ENCODE measurements at places on chromosomes 5 and 9. TPM values are rescaled to one million over a fixed set of nuclear protein-coding genes. Genes with fewer than 3 reads are reported as not detected.
A peak's percentile ranks its signal among the peaks of the same experiment; 100 is the strongest.

PLAC8L1 gene
- total RNA-seq = not detected

DNA sequence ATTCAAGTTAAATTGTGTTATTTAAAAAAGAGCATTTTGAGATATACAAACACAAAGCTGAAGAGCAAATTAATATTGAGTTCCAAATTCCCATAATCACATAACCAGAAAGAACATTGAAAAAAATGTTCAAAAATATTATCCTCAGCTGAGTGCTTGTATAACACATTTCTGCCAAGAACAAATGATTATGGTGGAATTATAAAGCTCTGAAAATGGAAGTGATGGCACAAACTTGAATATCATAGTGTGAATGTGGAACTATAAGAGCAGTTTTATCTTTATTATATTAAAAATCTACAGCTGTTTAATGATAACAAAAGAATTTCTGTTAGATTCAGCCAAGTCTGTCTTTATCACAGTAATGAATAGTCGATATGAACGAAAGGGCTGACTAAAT is 117.8 kb downstream of the MEF2C start:
- DNase-seq = no peak

GRCh38 chr5:175253597-175253996 is 190.4 kb downstream of the DRD1 start:
- DNase-seq = no peak

INSYN2B gene
- total RNA-seq = not detected

DNA sequence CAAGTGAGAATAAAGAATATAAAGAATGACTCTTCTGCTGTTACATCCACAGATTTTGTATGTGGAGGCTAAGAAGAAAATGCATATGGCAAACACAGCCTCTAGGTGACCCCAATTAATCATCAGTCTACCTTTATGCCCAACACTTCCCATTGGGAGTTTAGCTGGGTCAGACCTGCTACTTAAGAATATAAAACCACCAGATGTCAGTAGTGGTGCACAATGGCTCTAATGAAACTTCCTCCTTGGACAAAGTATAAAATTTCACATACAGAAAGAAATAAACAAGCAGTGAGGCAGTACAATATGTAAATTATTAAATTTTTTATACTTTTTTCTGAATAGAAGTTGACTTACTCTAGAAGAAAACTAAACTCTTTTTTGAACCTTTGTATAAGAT is 539.9 kb downstream of the BRINP1 start:
- DNase-seq = peak; percentile 28

DNA sequence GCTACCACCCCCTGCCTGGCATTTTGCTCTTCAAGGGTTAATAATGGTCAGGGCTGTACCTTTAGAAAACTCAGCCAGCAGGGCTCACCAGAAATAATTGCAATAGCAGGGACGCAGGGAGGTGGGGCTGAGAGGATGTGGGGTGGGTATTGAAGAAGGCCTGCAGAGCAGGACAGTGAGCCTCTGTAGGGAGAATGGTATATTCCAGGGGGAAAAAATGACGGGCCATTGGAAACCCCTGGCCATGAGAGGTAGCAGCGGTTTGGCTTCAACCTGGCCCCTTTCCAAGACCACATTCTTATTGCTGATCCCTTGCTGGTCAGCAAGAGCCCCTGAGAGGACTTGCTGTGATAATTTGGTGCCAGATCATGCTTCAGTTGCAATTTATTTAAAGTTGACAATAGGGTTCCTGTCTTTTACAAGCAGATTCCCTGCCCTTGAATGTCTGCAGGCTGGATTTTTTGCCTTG is 36.7 kb upstream of the CTNNA1 start:
- no peak for DNase-seq

LCN9 gene
- total RNA-seq = not detected

LCN15 gene
- not detected for total RNA-seq

SLC36A3 gene
- total RNA-seq = not detected

GRCh38 chr9:122088880-122089706 is 4.0 kb downstream of the TTLL11 start:
- DNase-seq = no peak

GRCh38 chr9:4927701-4928100 is 57.4 kb upstream of the JAK2 start:
- DNase-seq = no peak

- DNase-seq = peak; percentile 19
Observed at GRCh38 chr5:126561908-126562307, 33.1 kb downstream of the ALDH7A1 start.

DNA sequence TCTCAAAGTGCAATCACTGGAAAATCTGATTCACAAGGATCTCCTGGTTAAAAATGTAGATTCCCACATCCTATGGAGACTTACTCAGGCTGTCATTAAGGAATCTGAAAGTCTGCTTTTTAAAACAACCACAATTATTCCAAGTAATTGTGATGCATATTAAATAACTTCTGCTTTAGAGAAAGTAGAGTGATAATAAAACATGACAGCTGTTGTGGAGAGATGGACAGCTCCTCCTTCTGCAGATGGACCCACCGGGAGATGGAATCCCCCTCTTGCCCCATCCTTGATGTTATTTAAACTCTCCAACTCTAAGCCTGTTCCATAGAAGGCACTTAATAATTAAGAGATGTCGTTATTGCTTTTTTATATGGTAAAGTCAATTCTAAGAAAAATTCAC is 802.2 kb downstream of the CDH12 start:
- DNase-seq = no peak

DNA sequence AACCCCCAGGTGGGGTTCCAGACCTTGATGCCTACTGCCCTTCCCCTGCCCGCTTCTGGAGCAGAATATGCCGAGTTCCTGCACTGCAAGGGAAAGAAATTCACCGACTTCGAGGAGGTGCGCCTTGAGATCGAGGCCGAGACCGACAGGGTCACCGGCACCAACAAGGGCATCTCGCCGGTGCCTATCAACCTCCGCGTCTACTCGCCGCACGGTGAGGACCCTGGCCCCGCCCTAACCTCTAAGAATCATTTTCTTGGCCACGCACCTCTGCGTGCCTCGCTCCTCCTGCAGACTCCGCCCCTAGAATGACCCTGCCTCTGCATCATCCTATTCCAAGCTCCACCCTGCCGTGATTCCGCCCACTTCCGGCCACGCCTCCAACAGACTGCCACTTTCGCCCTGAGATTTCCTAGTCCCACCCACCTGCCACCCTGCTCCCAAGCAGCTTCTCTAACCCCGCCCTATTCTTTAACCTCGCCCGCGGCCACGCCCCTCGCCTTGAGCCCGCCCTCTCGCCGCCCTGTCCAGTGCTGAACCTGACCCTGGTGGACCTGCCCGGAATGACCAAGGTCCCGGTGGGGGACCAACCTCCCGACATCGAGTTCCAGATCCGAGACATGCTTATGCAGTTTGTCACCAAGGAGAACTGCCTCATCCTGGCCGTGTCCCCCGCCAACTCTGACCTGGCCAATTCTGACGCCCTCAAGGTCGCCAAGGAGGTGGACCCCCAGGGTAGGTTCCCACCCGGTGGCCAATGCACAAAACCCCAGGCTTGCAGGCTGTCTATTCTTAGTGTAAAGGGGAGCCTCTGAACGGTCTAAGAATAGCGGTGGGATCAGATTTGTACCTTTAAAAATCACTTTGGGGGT is 15.6 kb downstream of the DNM1 start:
- peak; percentile 99 for DNase-seq

GRCh38 chr9:73265876-73266275 is 114.2 kb downstream of the ANXA1 start:
- DNase-seq = no peak

DNA sequence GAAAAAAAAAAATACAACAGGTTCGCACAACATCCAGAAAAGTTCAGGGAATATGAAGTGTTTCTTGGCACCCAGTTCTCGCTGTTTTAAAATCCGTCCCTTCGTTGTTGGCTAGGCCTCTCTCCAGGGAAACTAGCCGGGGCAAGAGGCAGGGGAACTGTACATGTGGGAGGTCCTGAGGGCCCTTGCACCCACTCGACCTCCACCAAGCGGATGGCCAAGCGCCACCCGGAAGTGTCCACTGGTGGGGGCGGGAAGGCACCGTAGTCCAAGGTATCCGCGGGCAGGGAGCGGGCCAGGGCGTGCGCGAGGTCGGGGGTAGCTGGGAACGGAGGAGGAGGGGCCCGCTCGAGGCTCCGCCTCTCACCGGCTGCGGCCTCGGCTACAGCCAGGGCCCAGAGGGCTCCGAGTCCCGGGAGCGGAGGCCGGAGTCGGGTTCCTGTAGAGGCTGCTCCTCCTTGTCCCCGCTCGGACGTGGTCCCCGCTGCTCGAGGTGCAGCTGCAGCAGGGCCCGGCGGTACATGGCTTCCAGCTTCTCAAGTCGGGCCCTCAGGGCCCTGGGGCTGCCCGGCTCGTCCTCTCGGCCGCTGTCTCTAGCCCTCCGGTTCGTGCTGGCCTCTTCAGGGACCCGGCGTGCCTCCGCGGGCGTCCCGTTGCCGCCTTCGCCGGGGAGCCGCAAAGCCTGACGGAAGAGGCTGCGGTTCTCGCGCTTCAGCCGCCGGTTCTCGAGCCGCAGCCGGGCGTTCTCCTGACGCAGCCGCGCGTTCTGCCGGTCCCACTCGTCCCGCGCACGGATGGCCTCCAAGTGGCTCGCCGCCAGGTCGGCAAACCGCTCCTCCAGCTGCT is 720 bp downstream of the TUSC1 start:
- peak; percentile 77 for DNase-seq

SPAAR gene
- 0.23 TPM for total RNA-seq

DNA sequence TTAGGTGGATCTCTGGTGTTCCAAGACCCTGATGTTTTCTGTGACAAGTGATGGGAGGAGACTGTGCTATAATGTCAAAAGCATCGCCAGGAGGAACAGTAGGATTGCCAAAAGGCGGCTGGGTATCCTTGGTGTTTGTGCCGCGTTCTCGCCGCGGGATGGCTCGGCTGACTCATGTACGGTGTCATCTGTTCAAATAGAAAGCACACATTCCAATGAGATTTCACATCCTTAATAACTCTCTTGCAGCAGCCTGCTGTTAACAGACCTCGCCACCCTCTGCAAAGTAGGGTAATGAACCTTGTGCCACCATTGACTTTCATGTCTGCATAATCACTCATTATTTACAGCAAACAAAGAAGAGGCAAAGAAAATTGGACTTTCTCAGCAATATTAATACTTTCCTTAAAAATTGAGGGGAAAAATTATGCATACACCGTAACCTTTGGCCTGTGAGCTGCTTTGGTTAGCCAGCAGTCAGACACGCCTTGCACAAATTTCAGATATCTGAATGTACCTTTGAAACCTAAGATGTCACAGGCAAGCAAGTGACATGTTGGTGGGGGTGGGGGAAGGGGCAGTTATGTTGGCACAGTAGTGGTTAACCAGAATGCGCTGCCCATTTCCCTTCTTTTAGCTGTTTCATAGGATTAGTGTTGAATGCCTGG is 289.4 kb downstream of the EFNA5 start:
- DNase-seq = no peak

FAM114A2 gene
- total RNA-seq = 3.9 TPM

C6 gene
- not detected for total RNA-seq

ARID3C gene
- total RNA-seq = not detected

ZNF474 gene
- total RNA-seq = 0.08 TPM

DNA sequence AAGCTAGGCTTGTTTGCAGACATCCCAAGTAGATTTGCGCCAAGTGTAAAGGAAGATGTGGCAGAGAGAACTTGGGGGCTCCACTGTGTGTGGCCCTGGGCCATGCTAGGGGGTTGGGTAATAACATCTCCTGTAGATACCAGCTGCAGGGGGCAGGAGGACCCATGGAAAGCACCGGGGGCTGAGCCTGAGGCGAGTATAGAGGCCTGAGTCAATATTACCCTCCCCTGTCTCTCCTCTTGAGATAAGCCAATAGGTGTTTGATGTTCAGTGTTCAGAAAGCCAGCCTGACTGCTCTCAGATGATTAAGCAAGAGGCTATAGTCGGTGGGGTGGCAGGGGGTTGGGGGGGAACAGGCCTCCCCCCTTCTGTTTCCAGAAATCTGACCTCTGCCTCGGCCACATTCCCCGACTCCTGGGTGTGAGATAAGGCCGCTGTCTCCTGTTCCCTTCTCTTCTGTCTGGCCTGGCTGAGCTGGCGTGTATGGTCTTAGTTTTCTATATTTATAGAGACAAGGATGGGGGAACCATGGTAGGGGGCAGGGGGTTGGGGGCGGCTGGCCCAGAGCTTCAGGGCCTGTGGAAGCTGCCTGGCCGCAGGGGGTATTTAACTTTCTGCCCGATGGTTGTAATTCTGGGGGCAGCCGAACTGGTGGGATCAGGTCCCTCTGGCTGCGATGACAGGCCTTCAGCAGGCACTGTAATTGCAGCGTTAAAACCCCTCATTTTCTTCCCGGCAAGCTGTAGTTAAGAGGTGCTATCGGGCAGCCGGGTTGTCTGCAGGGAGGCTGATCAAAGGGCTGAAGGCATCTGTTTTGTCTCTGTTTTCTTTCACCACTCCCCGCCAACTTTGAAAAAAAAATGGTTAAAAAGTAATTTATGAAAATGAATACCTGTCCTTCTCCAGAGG is 292.0 kb downstream of the NSG2 start:
- no peak for DNase-seq

- no peak for DNase-seq
Observed at GRCh38 chr9:126607731-126608130, 6.0 kb upstream of the LMX1B start.

ARL14EPL gene
- not detected for total RNA-seq

DNA sequence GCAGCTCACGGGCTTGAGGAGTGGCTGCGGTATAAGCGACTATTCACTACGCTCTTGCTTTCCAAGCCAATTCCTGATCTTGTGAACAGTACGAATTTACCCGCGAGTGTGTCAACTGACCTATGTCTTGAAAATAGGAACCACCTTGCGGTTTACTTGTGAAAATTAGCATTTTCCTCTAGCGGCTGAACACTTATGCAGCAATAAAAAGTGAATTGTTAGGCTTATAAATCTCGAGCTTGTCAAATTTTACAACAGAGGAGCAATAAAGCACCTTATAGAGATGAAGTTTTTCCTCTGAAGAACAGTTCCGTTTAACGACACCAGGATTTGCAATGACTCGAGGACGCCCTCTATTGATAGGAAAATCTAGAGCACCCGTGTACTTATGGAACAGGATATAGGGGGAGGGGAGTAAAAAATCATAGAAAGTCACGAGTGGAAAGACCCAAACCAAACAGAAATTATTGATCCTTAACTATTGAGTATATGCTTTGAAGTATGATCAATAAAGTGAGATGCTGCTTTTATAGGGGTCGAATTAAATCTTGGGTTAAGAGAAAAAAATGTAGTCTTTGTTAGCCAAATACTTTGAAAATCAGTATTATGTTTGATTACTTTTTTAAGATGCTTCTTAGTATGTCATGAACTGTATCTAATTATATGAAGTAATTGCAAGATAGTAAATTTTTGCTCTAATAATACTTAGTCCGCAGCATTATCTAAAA is 1.9 kb upstream of the RGMB start:
- DNase-seq = peak; percentile 91

DNA sequence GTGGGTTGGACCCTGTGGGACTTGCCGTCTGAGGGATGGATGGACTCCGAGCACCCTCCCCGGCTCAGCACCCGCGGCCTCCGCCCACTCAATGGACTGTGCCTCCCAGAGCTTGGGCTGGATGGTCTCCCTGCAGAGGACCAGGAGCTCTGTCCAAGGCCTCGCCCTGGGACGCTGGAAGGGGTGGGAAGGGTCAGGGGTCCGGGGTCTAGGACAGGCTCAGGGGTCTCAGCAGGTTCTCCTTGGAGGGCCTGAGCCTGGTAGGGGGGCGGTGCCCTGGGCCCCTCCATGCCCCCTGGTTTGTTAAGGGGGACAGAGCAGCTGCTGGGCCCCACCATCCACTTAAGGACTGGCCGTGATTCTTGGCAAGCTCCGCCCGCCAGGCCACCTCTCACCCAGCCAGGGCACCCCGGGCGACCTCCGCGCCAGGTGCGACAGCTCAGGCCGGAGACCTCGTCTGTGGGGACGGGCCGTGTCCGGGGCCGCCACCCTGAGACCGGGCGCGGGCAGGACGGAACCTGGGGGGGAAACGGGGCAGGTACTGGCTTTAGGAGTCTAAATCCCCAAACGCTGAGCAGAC is 29.2 kb downstream of the EXOC3 start:
- peak; percentile 69 for DNase-seq
